ENCODE measurements at places on chromosomes 1 and 21.

DNA sequence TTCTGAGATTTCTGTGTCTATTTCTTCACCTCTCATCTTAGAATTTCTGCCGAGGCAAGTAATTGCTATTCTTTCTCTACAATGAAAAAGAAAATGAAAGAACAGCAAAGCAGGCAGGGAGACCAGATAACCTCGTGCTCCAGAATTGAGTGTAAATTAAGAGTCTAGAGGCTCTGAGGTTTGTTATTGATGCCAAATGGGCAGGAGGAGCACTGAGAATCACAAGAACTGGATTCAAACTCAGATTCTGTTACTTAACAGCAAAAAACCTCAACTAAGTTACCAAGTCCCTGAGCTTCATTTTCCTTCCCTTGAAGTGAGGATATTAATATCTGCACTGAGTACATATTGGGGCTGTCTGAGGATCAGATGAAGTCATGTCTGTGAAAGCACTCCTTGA lies 5.5 kb upstream of the DDR2 start:
- DNase-seq: no peak

GRCh38 chr1:78673120-78673519 lies 23.5 kb downstream of the IFI44 start:
- no peak for DNase-seq

DNA sequence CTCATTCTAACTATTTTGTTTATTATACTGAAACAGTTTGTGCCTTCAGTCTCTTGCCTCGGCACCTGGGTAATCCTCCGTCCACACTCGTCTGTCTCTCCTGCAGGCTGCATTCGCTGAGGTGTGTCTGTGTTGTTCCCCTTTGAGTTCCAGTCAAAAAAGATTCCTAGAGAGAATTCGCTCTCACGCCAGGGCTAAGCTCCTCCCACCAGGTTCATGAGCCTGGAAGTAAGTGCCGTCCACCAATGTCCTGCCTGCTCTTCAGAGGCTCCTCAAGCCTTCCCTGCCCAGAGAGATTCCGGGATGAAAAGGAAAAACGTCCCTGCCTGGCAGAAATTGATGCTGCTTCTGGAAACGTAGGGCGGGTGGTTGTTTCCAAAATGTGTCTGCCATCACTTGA lies 12.9 kb downstream of the KIAA2013 start:
- DNase-seq: no peak

- no peak for DNase-seq
Observed at GRCh38 chr1:23441446-23442148, 17.0 kb upstream of the TCEA3 start.

- DNase-seq: no peak
Observed at GRCh38 chr1:202642619-202643291, 67.5 kb downstream of the SYT2 start.

GRCh38 chr1:168719306-168720111 lies 9.5 kb downstream of the DPT start:
- no peak for DNase-seq

DNA sequence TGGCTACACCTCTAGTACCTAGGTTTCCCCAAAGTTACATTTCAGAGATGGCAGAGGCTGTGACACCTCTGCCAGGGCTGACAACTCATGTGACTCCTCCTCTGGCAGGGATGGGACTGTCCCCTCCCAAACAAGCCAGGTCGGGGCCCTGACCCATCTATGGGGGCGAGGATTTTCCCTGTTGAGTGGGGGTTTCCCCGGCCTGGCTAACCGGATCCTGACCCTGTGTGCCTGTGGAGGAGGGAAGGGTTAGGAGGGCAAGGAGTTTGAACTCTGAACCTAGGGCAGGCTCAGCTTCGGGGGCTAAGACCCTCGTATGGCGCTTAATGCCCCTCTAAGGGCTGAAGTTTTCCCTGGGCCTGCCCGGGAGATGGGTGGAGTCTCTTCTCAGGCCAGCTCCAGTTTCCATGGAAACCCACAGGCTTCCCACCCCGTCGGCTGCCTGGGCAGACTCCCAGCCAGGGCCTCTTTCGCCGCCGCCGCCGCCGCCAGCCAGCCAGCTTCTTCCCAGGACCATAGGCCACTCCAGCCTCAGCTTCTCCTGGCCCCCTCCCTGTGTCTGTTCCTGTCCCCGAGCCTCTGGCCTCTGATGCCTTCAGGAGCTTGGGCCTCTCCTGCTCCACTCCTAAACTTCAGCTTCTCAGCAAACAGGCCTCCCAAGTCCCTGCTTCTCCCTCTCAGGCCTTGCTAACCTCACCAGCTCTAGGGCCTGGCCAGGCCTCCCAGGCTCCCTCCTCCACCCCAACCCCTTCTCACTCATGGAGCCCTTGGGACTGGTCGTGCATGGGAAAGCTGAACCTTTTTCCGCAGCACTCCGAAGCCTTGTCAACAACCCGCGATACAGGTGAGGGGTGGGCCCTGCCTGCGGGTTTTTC lies at the start of gene BTBD19:
TSS of gene BTBD19 (plus strand) at position 461 of the 875 bp plus-strand sequence. CDS start at position 759, 298 bp downstream.
- peak; percentile 96 for DNase-seq

DNA sequence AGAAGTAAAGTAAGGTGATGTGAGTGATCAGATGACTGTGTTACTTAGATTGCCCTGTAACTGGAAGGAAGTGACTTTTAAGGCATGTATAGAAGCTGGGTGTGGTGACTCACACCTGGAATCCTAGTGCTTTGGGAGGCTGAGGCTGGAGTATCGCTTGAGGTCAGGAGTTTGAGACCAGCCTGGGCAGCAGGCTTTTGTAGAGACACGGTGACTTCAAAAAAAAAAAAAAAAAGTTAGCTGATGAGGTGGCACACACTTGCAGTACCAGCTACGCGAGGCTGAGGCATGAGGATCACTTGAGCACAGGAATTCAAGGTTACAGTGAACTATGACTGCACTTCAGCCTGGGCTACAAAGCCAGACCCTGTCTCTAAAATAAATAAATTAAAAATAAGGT lies 2.3 kb upstream of the USP16 start:
- no peak for DNase-seq

DNA sequence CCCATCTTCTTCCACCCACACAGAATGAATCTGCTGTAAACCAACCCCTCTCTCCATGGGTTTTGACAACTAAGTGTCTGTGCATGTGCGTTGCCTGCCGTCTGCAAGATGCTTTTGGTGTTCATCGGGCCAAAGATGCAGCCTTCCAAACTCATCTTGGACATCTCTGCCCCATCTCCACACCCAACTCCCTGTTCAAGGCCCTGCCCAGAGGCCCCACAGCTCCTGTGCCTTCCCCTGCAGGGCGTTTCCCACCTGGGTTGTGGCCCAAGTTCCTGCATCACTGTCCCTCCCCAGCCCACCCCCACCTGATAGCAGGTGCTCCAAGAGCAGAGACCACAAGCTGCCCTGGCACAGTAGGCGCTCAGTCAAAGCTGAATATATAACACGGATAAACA lies 103.2 kb downstream of the BCAR3 start:
- DNase-seq: no peak

DNA sequence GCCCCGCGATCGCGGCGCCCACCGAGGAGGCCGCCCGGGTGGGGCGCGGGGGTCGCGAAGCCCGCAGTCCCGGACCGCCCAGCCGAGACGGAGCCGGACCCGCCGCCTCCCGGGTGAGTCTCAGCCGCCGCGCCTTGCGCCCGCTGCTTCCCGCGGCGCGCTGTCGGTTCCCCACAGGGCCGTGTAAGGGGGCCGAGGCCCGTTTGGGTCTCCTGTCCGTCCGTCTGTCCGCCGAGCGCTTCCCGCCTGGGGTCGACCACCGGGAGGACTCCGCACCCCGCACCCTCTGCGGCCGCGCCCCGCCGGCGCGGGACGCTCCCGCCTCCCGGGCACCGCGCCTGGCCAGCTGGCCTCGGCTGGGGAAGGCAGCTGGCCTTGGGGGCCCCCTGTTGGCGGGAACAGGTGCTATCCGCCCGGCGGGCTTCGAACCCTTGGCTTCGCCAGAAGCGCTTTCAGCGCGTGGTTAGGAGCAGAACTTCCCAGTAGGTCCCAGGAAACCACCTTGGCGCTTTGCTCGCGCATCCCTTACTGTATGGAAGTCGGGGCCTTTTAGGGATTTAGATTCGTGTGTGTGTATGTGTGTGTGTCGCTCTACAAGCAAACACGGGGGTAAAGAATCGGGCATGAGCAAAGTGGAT lies 414 bp downstream of the TMEM51 start:
- peak; percentile 73 for DNase-seq

DNA sequence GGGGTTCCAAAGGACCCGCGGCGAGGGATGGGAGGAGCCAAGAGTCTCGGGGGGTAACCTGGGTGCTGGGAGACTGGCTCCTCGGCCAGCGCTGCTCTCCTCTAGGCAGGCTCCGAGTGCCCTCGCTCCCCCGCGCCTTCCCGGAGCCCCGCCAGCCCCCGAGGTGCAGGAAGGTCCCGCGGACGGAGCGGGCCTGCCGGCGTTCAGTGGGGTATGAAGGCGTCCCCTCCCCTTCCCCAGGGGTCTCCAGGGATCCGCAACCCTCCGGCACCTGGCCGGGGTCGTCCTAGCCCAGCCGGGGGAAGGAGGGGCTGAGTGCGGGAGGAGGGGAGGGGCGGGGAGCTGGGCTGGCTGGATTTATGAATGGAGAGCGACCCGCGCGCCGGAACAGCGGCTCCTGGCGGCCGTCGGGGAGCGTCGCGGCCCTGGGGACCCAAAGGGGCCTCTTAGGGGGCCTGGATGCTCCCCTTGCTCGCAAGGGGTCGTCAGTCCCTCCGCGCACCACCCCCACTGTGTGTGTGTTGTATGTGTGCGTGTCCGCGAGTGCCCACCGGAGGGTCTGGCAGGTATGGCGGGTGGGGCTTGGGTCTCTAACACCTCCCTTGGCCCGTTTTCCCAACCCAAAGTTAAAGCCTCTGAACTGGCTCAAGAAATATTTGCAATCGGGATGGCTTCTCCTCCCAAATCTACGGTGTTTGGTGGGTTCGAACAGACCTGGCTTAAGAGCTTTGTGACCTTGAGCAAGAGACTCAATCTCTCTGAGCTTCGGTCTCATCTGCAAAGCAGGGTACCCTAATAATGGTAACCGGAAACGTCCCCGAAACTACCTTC lies 642 bp downstream of the HCRTR1 start:
- peak; percentile 30 for DNase-seq

DNA sequence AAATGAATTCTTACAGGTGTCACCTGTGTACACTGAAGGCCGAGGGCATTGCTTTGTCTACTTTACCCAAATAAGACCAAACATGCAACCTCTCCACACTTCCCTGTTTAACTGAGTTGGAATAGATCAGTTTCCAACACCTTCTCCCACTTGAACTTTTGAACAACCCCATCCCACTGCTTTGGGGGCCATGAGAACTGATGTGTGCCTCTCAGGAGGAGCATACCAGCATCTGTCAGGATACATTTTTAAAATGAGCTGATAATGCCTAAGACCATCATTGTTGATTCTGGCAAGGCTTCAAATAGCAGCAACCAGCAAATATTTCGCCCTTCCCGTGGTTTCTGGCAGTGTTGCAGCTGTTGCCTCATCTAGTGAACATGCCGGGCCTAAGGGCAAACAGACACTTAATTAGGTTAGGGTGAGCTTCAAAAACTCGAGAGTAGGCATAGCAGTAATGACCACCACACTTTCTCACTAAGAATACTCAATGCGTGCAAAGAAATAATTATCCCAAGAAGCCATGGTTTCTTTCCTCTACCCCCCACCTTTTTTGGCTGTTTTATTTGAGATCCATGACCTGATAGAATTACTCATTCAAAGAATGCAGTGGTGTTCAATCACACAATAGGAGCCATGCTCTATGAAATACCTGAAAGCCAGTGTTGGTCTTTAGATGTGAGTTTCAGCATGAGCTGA lies 63.7 kb downstream of the MAP10 start:
- no peak for DNase-seq

- DNase-seq: peak; percentile 83
Observed at GRCh38 chr1:232589812-232590743, 39.9 kb downstream of the SIPA1L2 start.

DNA sequence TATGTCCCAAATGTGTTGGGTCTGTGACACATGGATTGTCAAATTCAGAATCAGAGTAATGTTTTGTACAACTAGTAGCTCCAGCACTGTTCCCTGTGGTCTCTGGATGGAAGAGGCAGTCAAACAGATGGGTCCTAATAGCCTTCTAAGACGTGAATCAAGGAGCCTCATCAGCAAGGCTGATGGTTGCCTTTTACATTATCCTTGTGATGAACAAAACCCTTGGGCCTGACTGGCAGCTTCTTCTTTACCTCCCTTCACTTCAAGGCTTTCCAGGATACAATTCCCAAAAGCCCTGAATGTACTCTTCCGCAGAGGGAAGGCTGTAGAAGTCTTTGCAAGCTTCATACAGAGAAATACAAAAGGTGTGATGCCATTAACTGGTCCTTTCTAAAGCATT lies 633.3 kb downstream of the USP25 start:
- DNase-seq: no peak

DNA sequence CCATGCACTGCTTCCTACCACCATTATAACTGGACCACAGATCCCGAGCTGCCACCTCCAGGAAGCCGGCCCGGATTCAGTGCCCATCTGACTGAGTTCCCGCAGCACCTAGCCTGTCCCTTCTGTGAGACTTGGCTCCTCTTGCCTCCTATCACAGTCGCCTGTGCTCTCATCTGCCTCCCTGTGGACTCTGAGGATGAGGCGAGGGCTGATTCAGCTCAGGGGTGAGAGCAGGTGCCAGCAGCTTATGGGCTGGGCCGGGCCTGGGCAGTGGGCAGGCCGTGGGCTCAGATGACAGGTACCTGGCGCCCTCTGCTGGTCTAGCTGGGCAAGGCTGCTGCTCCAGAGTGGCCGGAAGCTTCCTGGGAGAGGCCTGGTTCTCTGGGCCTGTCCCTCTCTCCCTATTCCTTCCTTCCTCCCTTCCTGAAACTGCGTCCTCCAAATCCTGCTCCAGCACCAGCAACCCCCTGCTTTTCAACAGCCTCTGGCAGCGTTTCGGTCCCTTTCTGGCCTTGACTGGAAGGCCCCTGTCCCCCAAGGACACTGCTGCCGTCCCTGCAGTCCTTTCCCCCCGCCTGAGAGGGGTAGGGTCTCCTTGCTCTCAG lies 17.3 kb upstream of the PCSK9 start:
- DNase-seq: peak; percentile 63

- no peak for DNase-seq
Observed at GRCh38 chr1:62103846-62104245, 90.8 kb upstream of the L1TD1 start.

GRCh38 chr1:246332078-246332477 lies 175.0 kb downstream of the SMYD3 start:
- DNase-seq: no peak

DNA sequence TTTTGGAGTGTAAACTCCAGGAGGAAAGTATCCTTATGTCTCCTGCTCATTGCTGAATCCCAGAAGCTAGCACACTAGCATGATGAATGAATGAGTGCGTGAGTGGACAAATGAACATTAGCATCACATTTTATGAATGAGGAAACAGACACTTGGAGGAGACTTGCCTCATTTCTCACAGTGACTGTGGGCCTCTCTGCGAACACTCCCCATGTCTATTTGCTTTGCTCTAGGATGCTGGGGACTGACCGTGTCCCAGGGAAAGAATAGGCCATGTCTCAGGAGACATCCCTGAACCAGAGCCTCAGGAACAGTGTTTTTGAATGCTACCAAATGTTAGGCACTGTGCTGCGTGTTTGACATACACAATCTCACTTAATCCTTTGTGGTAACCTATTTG lies 140.9 kb downstream of the OMA1 start:
- DNase-seq: no peak

- DNase-seq: no peak
Observed at GRCh38 chr1:54643736-54644135, 2.1 kb downstream of the MROH7 start.

- DNase-seq: no peak
Observed at GRCh38 chr1:164733070-164733469, 174.1 kb downstream of the PBX1 start.

Data from inflammatory macrophage treated with lipopolysaccharide for 4 hours (primary cell).